HT1080 (cell line): ENCODE measurements at places on chromosomes 6 and 20.
A peak's percentile ranks its signal among the peaks of the same experiment; 100 is the strongest.

DNA sequence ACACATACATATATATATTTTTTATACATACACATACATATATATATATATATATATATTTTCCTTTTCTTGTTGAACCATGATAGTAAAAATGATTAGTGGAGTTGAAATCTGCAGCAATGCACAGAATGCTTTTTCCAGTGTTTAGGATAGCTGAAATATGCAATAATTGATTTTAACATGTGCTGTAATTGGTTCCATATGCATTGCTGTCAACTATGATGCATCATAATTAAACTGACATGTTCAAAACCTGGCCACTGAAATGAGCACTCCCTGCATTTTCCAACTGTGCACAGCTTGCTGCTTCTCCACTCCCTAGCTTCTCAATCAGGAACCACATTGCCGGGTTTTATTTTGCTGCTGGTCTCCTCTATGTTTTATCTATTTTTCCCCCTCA is 358.3 kb downstream of the PAX1 start:
- no peak for DNase-seq

GRCh38 chr20:33309631-33310030 is 26.6 kb downstream of the BPIFB1 start:
- no peak for DNase-seq

GRCh38 chr6:16582446-16583143 is 178.7 kb downstream of the ATXN1 start:
- DNase-seq = no peak

GRCh38 chr6:42260972-42261371 is 43.3 kb upstream of the MRPS10 start:
- no peak for DNase-seq

- no peak for DNase-seq
Observed at GRCh38 chr6:106617302-106617701, 12.0 kb downstream of the RTN4IP1 start.

GRCh38 chr6:83546636-83547035 is 34.3 kb downstream of the PRSS35 start:
- peak; percentile 49 for DNase-seq

- no peak for DNase-seq
Observed at GRCh38 chr6:35370785-35371493, 28.6 kb downstream of the PPARD start.

- DNase-seq = no peak
Observed at GRCh38 chr6:88741939-88742338, 221.5 kb downstream of the RNGTT start.

DNA sequence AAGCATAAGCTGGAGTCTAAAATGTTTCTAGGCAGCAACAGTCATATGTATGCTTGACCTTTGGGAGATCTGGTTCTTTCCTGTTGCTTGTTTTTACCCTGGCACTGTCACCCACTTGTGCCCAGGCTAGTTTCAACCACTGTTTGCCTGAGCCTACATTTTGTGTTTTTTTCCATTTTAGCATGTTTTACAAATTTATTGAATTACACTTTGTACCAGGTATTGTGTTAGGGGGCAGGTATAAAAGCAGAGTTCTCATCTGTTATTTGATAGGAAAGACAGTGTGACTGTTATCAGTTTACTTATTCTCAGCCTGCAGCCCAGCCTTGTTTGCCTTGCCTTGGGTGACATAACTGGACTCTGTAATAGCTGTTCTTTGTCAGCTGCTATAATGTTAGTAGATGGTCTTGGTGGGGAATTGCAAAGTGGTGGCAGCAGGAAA is 147.0 kb downstream of the CDKAL1 start:
- DNase-seq = no peak

DNA sequence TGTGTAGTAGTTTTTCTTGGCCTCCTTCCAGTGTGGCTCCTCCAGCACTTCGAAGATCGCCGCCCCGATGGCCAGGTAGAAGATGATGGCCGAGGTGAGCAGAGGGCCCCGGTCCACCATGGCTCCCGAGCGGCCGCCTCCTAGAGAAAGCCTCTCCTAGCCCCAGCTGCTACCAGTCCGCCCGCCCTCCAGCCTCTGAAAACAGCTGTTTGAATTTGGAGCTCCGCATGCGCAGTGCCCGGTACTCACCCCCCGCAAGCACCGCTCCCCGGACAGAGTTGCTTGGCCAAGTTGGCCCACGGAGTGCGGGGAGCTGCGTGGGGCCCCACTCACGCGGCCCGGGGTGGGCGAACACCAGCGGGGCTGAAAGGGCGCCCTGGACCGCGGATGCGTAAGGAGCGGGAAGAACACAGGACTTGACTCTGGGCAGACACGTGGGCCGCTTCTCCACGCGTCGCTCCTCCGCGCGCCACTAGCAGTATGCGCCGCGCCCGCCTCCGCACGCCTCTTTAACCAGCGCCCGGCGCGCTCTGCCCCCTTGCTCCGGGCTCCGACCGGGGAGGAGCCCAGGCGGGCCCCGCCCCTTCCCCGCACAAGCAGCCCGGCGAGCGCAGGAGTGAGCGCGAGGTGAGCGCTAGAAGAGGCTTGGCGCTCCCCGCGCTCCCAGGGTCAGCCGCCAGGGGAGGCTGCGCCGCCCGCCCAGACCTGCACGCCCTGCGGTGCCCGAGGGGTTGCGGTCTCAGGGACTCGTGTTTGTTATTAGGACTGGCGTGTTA is at the start of gene KCNK5:
KCNK5 (minus strand) TSS at position 484 of the 776 bp plus-strand sequence; CDS start at position 120, 364 bp downstream.
- no peak for DNase-seq

DNA sequence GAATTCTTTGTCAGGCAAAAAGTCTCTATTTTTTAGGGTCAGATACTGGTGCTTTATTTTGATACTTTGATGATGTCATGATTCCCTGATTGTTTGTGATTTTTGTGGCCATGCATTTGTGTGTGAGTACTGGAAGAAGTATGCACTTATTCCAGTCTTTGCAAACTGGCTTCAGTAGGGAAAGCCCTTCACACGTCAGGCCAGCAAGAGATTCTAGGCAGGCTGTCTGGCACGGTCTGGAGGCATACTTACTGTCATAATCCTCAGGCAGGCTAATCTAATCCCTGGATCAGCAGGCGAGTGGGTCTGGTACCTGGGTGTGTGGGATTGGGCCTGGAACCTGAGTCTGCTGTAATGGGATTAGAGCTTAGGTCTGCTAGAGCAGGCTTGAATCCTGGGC is 391.8 kb upstream of the MMS22L start:
- no peak for DNase-seq

DNA sequence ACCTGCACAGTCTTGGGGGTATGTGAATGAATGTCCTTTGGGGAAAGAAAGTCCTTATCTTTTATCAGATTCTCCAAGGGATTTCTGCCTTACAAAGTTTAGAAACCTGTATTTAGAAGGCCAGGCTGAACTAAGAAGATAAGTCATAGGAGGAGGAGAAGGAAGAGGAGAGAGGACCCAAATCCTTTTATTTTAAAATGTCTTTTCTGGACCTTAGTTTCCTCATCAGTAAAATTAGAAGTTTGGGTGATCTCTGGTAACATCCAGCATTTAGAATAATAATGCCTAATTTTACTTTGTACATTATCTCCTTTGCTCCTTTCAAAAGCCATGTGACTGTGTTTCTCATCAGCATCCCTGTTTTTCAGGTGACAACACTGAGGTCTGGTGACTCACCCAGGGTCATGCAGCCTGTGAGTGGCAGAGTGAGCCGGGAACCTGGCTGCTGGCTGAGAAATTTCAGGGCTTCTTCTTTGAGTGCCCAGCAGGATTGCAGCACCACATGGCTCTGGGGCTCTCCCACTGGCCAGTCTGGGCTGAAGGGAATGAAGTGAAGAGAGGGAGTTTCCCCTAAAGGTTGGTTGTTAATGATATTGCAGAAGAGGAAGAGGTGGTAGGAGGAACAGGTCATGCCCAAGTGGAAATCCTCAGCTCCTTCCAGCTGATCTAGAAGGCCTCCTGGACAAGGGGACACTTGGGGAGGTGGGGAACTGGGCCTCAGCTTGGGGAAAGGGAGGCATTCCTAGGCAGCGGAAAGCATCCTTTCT is 34.0 kb downstream of the VEGFA start:
- DNase-seq = peak; percentile 52

GRCh38 chr6:34243131-34243771 is 5.6 kb downstream of the SMIM29 start:
- DNase-seq = peak; percentile 92

DNA sequence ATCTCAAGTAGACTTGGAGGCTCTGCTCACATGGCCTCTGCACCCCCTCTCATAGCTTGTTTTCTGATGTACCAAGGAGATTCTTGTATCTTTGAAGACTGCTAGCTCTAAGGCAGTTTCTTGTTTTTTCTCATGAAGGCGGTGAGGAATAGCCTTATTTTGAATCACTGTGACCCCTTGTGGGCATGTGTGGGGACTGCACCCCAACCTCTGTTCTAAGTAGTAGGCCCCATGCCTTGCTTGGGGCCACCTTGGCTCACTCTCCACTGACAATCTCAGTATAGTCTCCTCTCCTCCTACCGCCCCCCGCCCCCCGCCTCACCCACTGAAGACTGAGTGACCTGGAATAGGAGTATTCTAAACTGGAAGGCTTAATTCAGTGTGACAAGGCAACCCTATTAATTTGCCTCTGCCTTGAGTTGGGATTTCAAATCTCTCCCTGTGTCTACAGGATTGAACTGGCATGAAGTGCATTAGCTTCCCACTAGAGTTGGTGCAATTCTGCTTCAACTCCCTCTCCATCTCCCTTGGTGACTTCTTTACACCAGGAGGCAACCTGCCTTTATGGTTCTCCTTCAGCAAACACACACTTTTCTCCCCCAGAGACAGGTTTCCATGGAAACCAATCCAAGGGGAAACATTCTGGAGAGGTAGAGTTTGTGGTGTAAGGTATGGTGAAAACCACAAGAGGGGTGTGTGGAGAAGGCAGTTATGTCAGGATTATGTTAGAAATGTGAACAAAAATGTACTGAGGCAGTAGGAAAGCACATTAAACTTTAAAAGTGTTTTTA is 75.4 kb upstream of the ECI2 start:
- peak; percentile 55 for DNase-seq

GRCh38 chr6:79073888-79074287 is 4.2 kb downstream of the PHIP start:
- no peak for DNase-seq

DNA sequence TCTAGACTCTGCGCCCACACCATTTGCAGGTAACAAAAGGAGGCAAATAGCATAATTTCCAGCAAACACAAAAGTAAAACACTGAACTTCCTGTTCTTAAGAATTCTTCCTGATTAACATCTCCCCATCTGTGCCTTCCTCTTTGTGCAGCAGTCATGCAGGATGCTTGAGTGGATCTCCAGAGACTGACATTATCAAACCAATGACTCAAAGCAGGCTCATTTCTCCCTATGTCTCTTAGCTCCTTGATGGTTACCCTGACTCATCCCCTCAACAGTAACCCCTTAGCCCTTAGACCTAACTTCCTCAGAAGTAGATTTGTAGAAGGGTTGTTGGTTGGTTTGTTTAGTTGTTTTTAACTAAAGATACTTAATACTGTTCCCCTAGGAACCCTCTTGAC is 137.0 kb upstream of the RIN2 start:
- DNase-seq = peak; percentile 89

DNA sequence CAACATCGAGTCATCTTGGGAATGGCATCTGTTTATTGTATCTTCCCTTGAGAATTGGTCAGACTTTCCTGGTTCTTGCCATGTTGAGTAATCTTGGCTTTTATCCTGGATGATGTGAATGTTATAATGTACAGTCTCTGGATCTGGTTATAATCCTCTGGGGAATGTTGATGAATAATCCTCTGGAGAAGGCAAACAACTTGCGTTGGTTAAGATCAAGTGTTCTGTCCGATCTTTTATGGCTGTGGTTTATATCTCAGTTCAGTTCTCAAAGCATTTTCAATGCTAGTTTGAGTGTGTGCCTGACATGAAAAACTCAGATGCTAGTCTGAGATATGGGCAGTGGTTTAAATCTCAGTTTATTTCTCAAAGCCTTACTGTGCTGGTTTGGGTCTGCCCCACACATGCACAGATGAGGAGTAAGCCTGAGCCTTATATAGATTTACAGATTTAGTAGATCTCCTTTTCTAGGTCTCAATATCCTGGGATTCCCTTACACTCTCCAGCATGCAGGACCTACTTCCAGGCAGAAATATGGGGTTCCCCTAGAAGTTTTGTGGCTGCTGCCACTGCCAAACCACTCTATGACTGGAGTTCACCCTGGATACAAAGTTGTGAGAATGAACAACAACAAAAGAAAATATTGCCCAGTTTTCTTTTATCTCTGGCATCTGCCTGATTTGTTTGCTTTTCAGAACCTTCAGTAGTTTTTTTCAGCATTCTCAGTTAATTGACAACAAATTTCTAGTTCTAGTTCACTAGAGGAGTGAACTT is 191.8 kb upstream of the MAN1A1 start:
- peak; percentile 93 for DNase-seq

GRCh38 chr20:34581341-34582184 is 23.0 kb downstream of the MAP1LC3A start:
- peak; percentile 11 for DNase-seq
